ENCODE measurements at places on chromosomes 11 and 22. TPM values are rescaled to one million over a fixed set of nuclear protein-coding genes. Genes with fewer than 3 reads are reported as not detected.
A peak's percentile ranks its signal among the peaks of the same experiment; 100 is the strongest.

The EP300 gene
- total RNA-seq = 40.4 TPM

DNA sequence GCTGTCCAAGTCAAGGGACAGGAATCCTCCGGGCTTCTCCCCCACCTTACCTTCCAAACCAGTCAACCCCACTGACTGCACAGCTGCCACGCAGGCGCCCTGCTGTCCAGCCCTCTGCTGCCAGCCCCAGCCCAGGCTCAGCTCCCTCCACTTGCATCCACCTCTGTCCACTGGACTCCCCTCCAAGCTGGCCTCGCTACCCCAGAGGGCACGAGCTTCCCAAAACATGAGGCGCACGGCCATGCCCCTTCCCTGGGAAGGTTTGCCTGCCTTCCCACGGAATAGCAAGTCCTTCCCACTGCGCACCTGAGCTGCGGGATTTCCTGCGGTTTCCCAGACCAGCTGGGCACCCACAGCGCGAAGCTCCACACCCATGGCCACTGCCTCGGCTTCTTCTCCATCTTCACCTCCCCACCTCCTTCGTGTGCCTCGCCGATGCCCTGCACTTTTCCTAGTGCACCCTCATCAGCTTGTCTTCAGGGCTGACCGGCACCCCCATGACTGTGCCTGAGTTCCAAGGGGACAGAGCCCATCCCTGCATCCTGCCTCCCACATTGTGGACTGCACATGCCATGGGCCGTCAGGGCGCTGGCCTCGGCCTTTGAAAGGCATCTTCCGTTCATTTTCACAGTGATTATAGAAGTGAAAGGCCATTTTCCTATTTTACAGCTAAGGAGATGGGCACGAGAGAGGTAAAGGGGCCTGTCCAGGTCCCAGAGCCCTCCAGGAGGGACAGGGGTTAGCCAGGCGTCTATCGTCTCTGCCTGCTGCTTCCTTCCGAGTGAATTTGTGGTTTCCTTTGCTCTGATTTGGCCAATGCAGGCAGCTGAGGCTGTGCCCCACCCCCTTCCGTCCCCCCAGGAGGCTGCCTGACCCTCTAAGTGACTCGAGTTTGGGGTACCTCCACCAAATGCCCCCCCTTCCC lies 16.4 kb downstream of the IFITM10 start:
- DNase-seq = no peak

DNA sequence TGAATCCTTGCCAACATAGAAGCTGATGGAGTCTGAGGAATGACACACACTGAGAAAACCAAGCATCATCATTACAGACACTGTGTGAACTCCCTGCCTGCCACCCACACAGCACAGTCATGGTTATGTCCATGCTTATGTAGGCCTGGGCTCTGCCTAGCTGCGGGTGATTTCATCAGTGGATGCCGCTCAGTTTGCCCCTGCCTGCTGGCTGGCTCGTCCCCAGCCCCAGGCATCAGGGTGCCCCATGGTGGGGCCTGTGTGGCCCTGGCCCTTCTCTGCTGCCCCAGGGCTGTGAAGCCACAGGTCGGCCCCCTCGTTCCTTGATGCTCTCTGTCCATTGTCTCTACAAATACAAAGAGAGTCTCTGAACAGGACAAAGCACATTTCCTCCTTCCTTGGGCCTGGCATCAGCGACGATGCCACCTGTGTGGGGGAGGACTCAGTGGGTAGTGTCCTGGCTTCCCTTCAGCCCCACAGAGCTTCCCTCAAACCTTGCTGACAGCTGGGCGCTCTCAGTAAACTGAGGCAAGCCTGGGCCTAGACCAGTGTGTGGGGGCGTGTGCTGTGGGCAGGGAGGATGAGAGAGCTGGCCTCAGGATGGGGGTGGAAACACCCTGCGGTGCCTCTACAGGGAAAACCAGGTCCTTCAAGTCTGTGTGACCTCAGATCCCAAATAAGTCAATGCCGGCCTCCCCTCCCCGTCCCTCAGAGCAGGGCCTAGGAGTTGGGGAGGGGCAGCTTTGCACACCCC lies 20.0 kb upstream of the TUB start:
- peak; percentile 49 for DNase-seq

The KCNQ1OT1 gene
- total RNA-seq = 0.77 TPM

The PRG3 gene
- total RNA-seq = not detected

GRCh38 chr11:86984701-86985100 lies 29.5 kb upstream of the FZD4 start:
- DNase-seq = no peak

The BTG4 gene
- total RNA-seq = not detected

DNA sequence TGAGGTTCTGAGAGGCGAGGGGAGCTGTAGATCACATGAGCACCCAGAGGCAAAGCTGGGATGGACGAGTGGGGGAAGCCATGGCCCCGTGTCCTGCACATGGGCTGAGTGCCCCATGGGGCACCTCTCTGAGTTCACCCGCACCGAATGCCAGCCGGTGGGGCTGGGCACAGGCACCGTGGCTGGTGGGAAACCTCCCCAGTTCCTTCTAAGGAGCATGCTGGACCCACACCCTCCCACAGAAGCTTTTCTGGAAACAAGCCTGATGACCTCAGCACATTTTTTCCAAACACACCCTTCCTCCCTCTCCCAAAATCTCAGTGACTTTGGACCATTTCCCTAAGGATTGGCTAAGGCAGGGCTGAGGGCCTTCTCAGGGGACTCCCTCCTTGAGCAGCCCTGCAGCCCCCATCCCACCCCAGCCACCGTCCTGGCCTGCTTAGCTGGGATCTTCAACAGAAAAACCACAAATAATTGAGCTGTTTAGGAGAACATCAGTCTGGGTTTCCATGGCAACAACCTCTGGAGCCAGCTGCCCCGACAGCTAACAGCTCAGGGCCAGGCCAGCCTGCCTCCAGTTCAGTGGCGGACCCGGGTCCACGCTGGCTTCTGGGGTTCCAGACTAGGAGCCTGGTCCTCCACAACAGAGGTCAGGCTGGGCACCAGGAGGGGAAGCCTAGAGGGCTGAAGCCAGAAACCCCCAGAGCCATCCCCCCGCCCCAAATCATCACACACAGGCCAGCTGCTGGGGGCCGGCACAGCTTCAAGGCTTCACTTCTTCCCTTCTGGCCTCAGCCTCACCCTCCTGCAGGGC lies 18.1 kb upstream of the LINC01488 start:
- no peak for DNase-seq

DNA sequence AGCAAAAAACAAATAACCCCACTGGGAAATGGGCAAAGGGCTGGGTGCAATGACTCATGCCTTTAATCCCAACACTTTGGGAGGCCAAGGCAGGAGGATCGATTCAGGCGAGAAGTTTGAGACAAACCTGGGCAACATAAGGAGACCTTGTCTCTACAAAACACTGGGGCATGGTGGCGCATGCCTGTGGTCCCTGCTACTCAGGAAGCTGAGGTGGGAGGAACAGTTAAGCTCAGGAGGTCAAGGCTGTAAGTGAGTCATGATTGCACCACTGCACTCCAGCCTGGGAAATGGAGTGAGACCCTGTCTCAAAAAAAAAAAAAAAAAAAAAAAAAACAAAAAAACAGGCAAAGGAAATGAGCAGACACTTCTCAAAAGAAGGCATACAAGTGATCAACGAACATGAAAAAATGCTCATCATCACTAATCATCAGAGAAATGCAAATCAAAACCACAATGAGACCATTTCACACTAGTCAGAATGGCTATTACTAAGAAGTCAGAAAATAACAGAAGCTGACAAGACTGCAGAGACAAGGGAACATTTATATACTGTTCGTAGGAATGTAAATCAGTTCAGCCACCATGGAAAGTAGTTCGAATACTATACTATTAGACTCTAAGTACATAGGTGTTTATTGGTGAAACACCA lies 48.2 kb upstream of the SMCO4 start:
- DNase-seq = peak; percentile 82

The CYTH4 gene
- total RNA-seq = 1.7 TPM

DNA sequence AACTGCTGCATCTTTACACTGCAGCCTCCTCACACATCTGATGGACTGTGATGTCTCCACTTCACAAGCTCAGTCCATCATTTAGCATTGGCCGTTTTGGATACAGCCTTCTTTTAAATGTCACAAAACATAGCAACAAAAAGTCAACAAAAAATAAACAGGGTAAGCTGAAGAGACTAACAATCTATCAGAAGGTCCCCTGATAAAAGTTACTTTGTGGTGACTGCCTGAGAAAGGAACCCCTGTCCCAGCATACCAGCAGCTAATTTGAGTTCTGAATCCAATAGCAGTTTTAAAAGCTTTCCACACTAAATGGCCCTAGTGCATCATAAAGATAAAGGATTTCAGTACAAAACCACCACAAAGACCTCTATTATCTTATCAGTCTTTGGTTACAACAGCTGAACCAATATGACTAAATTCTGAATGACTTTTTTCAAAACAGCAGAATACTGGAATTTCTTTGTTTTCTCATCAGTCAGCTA lies 162.4 kb downstream of the SOX6 start:
- no peak for DNase-seq

The ABCC8 gene
- not detected for total RNA-seq

DNA sequence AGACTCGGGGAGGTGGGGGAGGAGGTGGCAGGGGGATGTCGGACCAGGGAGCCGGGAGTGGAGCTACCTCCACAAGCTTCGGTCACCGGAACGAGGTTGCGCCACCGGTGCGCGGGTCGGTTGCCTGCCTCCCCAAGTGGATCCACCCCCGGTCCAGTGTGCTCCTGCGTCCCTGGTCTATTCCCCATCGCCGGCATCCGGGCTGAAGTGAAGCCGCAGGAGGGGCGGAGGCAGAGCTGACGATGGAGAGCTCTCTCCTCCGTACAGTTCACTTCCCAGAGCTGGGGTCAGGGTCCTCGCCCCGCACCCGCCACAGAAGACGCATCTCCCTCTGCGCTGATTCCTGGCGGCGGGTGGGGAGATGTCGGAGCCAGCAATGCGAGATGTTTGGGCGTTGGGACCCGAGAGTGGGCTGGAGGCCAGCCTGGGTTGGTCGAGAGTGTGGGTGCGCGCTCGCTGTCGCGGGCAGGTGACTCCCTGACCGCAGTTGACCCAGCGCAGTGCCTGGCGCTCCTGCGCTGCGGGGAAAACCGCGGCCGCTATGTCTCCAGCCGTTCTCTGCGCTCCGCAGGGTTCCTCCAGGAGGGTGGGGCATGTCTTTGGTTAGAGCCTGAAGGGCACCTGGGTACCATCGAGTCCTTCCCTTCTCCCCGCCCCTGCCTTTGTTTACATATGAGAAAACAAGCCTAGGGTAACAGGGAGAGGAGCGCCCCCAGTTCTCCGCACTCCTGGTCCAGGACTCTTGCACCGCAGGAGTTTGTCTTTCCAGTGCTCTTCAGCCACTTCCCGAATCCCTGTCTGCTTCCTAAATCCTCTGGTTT lies 1.7 kb downstream of the C11orf96 start:
- DNase-seq = peak; percentile 29

DNA sequence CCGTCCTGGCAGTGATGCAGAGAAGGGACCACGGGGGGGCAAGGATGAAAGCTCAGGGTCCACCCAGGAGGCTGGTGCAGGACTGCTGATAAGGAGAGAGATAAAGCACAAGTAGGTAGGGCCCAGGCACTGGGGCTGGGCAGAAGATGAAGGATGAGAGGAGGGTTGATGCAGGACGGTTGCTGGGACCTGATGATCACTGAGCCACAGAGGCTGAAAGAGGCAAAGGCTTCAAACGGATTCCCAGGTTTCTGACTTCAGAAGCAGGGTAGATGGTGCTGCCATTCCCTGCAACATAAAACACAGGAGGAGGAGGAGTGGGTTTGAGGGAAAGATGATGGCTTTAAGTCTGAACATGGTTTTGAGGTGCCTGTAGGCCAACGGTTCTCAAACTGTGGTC lies 148.5 kb downstream of the TTC17 start:
- DNase-seq = no peak

GRCh38 chr11:19511413-19512183 lies 201.0 kb upstream of the NAV2 start:
- peak; percentile 19 for DNase-seq

GRCh38 chr22:20063271-20064139 lies 16.5 kb upstream of the DGCR8 start:
- no peak for DNase-seq

- no peak for DNase-seq
These were observed 73.4 kb upstream of the PARVG start for GRCh38 chr22:44107340-44107739.

DNA sequence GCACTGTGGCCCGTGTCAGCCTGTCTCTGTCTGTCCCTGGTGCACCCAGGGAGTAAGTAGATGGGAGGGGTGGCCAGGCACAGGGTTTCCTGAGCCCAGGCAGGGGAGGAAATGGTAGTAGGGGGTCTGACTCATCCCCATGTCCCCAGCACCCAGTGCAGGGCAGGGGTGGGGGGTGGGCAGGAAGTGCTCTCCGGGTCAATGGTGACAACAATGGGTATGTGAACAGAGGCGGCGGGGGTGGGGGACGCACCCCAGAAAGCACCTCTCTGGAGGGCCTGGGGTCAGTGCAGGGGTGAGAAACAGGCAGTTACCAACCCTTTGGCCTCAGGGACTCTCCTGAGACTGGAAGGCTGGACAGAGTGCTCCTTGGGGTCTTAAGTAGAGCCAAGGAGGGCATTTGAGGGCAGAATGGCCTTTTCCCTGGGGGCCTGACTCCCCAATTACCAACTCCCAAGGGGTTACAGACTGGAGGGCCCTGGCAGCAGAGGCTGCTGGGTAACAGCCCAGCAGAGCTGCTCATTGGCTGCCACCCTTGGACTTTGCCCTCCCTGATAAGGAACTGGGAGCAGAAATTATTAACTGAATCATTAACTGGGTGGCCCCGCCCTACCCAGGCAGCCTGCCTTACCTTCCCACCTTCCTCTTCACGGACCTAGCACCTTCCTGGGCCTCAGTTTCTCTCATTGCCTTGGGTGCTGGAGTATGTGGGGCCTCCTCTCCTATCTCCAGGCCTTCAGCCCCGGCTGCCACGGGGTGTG lies 4.2 kb downstream of the MYRF start:
- DNase-seq = peak; percentile 91

GRCh38 chr11:10454878-10455631 lies at the start of gene AMPD3:
AMPD3 (plus strand) TSS chr11:10455264; CDS start chr11:10461520, 6,256 bp downstream.
- DNase-seq = peak; percentile 85

The NDUFA6 gene
- 161 TPM for total RNA-seq

DNA sequence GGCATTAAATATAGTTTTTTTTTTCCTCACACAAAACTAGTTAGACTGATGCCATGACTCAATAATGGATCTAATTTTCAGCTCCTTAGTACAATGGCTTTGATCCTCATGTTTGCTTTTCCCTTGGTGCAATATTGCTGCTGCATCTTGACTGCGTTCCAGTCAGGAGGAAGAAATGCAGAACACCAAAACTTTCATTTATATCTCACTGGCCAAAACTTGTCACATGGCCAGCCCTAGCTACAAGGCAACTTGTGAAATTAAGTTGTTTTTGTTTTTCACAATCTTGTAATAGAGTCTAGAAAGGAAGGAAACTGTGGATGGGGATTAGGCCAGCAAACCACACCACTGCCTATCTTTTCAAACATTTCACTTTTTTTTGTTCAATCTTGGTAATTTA lies 36.7 kb downstream of the SMC1B start:
- no peak for DNase-seq

The KRTAP5-1 gene
- not detected for total RNA-seq

- no peak for DNase-seq
These were observed 73.6 kb downstream of the PAK1 start for GRCh38 chr11:77400271-77400670.

Data from Daoy (cell line).